Stimulated activated CD8-positive, alpha-beta memory T cell treated with anti-CD3 and anti-CD28 coated beads, Interleukin-7, amount 100 ng/mL, for 1 hour (primary cell): ENCODE measurements at places on chromosomes 5 and 9.

- no peak for DNase-seq
Observed at GRCh38 chr5:17224858-17225511, 7.6 kb downstream of the BASP1 start.

DNA sequence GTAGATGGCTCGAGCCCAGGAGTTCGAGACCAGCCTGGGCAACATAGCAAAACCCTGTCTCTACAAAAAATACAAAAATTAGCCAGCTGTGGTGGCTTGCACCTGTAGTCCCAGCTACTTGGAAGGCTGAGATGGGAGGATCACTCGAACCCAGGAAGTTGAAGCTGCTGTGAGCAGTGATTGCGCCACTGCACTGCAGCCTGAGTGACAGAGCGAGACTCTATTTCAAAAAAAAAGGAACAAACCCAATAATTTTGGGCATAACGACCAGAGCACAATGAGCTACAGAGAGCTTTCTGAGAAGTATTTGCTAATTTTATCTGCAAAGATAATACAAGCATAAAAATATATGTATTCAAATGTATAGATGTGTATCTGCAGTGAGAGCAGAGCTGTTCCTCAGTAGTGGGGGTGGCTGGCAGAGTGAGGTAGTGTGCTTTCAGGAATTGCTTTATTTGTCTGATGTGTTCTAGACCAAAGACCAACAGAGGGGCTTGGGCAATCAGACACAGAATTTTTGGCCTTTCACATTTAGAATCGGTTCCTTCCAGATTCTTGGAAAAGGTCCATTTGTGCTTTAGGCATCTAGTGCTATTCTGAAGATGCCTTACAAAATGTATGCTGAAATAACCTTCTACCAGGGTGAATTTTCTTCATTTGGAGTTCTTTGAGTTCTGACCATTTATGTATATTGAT lies 5.2 kb downstream of the DOCK8 start:
- no peak for DNase-seq

GRCh38 chr9:85168412-85168811 lies 498.9 kb downstream of the NTRK2 start:
- no peak for DNase-seq

GRCh38 chr9:134916161-134916665 lies 1.5 kb downstream of the FCN1 start:
- DNase-seq, result no peak

DNA sequence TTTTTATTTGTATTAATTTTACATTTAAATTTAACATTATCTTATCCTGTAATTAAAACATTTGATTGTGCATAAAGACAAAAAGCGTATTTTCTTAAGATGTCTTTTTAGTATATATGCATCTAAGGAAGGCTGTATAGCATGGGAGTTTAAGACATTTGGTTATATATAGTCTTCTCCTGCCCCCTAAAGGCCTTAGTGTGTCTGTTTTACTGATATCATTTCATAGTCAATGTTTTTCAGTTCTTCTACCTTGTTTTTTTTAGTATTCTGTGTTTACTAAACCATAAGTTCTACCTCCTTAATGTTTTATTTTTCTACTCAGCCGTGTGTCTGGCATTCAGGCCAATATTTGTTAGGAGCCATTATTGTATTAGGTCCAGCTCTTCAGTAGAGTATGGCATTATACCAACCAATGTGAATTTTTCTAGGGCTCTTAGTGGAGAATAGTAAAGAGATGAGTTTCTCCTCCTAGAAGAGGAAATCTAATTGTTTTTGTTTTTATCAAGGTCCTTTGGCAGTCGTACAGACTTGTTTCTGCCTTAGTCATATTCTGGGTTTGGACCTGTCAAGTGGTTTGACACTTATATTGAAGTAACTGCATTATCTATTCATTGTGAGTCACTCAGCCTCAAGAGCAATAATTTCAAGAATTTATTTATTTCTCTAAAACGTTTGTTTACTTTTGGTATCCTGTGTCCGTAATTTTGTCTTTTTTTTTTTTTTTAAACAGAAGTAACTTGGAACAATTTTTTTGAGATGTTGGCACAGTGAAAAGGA lies 74.8 kb downstream of the SLF1 start:
- DNase-seq, result no peak

DNA sequence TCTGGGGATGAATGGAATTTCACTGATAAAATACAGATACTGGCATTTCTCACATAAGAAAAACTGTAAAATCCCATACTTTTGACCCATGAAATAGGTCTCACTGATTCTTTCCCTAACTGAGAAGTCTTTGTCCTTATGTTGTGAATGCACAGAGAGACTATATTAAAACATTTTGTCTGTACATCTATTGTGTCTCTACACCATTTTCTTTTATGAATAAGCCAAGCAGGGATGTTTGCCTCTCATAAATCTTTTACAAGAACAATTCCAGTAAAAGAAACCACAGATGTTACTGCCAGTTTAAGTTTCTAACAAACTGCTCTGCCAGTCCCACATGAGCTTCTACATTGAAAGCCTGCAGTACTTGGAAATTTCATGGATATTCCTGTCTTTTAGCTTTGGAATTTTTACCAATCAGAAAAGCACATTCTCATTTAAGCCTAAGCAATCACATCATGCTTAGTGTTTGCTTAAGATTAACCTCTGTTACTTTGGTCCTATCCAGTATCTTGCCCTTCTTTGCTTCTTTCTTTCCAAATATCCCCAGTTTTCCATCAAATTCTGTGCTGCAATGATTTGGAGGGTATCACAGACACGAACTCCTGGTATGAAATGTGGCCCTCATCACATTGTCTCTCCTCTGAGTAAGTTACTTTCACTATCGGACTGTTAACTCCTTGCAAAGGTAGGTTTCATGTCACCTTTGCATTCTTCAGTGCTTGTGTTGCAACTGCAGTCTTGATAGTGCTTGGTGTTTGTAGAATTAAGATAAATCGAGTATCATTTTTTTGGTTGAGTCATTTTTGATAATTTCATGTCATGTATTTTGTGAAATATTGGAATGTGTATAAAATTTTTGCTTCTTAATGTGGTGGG lies 415.1 kb upstream of the ADAMTSL1 start:
- no peak for DNase-seq

- DNase-seq, result no peak
Observed at GRCh38 chr5:80961376-80962281, 1.5 kb downstream of the RASGRF2 start.

DNA sequence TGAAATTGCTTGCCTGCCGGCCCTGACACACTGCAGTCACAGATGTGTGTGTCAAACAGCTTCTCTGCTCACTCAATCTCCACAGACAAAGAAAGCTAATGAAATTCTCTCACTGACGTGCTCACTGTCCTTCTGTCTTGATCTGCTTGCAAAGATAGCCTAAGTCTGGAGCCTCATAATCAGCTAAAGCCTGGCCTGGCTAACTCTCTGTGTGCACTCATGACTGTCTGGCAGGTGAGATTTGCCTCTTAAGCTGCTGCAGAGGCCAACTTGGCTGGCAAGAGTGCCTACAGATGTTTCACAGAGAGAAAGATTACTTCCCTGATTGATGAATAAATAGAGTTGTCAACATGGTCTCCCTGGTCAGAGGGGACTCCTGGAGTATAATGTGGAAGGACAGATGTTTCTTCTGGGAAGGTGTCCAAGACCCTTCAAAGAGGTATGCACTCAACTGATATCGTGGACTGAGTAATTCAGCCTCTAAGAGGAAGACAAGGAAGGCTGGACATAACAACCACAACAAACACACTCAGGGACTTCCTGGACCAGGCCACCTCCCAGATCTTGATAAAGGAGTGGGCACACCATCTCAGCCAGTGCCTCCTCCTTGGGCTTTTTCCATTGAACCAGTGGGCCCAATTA lies 362.0 kb downstream of the SPOCK1 start:
- DNase-seq, result no peak

DNA sequence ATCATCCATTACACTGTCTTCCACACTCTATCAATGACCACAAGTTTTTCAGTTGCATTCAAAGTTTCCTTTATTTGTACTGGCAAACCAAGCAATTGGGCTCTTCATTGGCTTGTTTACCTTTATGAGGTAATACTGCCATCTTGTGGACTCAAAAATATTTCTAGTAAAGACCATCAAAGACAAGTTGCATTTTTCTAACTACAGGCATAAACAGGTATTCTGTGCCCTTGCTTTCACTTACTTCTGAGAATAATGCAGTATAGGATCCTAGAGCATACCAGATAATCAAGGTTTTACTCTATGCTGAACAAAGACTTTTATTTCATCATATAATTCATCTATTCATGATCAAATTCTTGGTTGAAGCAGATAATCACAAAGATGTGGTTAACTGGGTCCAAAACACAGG lies 173.7 kb upstream of the POU5F2 start:
- DNase-seq, result no peak

DNA sequence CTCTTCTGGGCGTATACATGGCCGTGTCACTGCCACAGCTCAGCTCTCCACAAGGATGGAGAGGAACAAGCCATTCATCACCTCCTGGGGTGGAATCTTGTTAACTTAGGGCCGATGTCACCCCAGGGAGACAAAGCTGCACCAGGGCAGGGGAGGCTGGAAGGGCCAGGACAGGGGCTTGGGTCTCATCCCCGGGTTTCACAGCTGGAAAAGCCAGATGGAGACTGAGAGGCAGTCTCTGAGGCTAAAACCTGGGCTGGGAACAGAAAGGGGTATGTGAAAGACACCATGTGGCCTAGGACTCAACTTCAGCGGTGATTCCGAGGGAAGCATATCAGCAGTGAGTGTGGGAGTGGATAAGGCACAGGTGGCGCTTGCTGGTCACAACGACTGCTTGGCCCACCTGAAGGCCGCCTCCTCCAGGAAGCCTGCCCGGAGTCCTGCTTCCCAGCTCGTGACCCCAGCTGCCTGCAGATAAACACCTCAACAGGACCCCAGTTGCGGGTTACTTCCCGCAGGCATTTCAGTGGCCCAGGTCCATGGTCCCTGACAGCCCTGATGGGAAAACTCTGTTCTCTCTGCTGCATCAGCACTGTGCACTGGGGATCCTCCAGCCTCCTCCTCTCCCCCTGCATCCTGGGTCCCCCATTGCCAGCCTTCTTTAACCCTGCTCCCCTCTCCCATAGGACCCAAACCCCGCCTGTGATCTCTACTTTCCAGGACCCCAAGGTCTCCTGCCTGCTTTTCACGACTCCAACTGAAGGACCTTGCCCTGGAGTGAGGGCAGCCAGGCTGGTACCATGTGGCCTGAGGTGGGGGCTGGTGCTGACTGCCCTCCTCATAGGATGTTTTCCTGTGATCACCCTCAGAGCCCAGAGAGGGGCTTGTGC lies 51.7 kb upstream of the FCN1 start:
- DNase-seq, result no peak

GRCh38 chr5:115267617-115268016 lies 4.9 kb upstream of the PGGT1B start:
- DNase-seq, result no peak

GRCh38 chr9:124344291-124345050 lies 70.8 kb downstream of the PSMB7 start:
- DNase-seq, result no peak

GRCh38 chr5:162128117-162128516 lies 60.5 kb downstream of the GABRG2 start:
- DNase-seq, result no peak

DNA sequence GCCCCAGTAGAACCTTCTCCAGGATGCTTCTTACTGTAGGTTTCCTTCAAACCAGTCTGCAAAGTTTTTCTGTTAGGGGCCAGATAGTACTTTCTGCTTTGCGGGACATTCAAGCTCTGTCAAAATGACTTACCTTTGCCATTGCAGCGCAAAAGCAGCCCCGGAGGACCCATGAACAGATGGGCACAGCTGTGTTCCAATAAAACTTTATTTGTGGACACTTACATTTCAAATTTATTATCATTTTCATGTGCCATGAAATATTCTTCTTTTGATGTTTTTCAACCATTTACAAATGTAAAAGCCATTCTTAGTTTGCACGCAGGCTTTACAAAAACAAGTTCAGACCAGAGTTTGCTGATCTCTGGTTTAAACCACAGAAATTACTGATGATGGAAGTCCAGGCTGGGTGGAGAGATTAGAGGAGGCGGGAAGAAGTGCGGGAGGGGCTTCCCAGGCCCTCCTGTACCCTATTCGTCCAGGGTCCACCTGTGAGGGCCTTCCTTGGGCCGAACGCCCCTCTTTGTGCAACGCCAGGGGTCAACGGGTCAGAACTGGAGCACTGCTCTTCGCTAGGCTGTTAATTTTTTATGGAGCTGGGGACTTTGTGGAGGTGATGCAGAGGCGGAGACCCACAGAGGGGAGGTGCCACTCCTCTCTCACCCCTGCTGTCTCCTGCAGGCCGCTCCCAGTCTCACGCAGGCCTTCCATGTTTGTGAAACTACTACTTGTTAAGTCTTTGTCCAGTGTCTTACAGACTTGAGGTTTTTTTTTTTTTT lies 7.6 kb upstream of the ASS1 start:
- DNase-seq, result no peak

DNA sequence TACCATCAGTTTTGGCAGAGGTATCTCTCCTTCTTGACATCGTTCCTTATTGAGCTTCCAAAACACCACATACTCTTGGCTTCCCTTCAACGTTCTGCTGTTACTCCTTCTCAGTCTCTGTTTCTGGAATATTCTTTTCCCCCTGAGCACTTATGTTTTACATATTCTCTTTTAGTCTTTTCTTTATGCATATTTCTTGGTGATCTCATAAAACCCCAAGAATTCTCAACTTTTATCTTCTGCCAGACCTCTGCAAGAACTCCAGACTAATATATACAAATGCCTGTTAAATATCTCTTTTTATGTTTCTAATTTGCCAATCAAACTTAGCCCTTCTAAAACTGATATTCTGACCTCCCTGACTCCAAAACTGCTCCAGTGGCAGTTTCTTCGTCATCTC lies 453.4 kb upstream of the CTNND2 start:
- no peak for DNase-seq

GRCh38 chr5:127577458-127577857 lies 60.0 kb downstream of the PRRC1 start:
- no peak for DNase-seq

GRCh38 chr5:132830436-132831094 lies at the start of gene SHROOM1:
Gene SHROOM1 (minus strand): TSS chr5:132830647. CDS start chr5:132826140, 4,507 bp downstream.
- no peak for DNase-seq

DNA sequence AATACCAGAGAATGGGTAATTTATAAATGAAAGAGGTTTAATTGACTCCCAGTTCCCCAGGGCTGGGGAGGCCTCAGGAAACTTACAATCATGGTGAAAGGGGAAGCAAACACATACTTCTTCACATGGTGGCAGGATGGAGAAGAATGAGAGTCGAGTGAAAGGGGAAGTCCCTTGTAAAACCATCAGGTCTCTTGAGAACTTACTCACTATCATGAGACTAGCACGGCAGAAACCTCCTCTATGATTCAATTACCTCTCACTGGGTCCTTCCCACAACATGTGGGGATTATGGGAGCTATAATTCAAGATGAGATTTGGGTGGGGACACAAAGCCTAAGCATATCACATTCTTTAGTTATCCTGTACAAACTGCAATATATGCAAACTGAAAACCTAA lies 609.4 kb downstream of the MTRR start:
- no peak for DNase-seq

GRCh38 chr5:109105631-109106267 lies 304.0 kb downstream of the PJA2 start:
- DNase-seq, result no peak
